ENCODE measurements at places on chromosomes 13 and 19.
A peak's percentile ranks its signal among the peaks of the same experiment; 100 is the strongest.

DNA sequence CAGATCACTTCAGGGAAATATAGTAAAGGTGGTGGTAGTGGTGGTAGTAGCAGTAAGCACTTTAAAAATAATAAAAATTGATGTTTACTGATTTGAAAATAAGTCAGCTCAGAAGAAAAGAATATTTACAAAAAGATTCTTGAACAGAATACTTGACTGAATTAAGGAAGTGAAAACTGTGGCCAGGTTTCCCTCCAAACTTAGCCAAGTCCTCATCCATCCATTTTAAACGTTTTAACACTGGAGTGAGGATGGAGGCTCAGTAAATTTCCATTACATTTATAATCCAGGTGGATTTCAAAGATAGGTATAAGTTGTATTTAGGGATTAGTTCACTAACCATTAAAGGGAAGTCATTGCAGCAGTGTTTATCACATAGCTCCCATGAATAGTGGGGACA, 221.5 kb downstream of the RGCC start:
- DNase-seq, result no peak

GRCh38 chr19:8835446-8835845, 3.3 kb downstream of the MBD3L1 start:
- DNase-seq, result no peak

- no peak for DNase-seq
These were observed at the start of gene SBK2 for GRCh38 chr19:55536951-55537740. SBK2 (minus strand) TSS chr19:55537133; CDS start chr19:55536294, 839 bp downstream.

- no peak for DNase-seq
These were observed 44.9 kb downstream of the RYR1 start for GRCh38 chr19:38478273-38478971.

GRCh38 chr13:33639626-33640080, 178.3 kb upstream of the RFC3 start:
- peak; percentile 4 for DNase-seq

DNA sequence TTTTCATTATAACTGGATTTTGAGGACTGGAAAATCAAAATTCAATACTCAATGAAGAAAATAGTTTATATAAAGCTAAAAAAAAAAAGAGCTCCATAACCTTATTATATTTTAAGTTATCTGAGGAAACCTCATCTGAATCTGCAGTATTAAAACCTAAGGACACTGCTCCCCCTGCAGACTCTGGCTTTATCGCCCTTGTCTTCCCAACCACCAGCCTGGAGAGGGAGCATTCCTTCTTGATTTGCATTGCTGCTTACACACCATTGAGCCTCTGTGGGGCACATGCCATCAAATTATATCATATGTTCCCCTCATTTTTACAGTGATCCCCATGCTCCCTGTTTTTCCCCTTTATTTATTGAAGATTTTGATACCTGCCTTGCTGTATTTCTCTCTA, 871.4 kb upstream of the GPC6 start:
- no peak for DNase-seq

DNA sequence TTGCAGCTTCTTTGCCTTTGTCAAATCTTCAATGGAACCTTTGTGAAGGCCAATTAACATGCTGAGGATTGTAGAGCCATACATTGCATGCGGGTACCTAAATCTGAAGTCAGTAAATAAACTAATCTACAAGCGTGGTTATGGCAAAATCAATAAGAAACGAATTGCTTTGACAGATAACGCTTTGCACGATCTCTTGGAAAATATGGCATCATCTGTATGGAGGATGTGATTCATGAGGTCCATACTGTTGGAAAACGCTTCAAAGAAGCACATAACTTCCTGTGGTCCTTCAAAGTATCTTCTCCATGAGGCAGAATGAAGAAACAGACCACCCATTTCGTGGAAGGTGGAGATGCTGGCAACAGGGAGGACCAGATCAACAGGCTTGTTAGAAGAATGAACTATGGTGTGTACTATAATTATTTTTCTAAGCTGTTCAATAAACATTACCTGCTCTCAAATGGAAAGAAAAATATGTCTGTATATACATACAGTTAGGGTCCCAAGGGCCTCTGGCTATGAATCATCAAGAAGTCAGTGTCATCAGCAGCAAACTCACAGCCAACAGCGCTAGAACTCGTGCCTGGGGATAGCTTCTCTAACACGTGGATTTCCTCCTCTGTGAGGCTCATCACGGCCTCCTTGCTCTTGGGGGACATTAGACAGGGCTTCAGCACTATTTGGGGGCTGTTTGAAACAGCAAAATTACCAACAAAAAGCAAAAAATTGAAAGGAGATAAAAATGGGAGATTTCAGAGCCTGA, 2.9 kb upstream of the CD70 start:
- no peak for DNase-seq

GRCh38 chr13:109541081-109541480, 245.3 kb downstream of the IRS2 start:
- DNase-seq, result no peak

GRCh38 chr19:11530432-11530831, 1.5 kb upstream of the ECSIT start:
- peak; percentile 67 for DNase-seq

DNA sequence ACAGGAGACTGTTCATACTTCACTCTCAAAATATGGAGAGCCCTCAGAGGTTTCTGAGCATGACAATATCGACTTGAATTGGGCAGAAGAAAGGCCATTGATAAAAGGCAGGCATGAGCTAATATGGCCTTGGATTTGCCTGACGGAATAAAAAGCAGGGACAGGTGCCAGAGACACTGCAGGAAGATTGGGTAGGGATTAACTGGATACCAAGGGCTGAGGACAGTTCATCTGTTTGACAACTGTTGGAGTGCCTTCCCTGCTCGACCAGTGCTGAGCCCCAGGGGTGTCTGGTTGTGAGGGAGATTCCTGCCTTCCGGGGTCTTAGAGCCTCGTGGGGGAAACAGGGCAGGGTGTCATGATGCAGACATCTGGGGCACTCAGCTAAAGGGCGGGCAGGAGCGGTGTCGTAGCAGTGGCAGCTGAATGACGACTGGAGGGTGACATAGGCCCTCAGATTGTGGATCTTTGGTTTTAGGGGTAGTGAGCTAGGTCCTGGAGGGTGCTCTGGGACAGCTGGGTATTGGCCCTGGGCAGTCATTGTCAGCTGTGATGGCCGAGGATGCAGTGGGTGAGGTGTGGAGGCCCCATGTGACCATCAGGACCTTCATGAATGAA, 12.3 kb downstream of the GATAD2A start:
- DNase-seq, result no peak

GRCh38 chr19:6481541-6482342, at the start of gene DENND1C:
DENND1C (minus strand) TSS chr19:6481787; CDS start chr19:6481695, 92 bp downstream.
- DNase-seq, result peak; percentile 58
